ENCODE measurements at places on chromosomes 1 and 21.

DNA sequence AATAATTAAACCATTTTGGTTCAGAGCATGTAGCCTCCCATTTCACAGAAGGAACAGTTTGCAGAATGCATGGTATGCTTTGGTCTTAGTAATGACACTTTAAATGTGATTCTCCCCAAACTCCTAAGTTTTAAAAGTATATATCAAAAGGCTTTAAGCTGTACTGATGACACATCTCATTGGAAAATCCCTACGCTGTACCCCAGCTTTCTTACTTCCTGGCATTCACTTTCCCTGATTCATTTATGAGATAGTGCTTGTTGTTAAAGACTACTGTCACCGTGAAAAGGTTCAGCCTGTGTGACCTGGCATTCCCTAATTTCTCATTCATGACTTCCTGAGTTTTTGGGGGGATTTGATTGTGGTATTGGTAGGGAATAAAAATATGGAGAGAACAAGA lies 53.4 kb downstream of the MPZL1 start:
- DNase-seq, result no peak

DNA sequence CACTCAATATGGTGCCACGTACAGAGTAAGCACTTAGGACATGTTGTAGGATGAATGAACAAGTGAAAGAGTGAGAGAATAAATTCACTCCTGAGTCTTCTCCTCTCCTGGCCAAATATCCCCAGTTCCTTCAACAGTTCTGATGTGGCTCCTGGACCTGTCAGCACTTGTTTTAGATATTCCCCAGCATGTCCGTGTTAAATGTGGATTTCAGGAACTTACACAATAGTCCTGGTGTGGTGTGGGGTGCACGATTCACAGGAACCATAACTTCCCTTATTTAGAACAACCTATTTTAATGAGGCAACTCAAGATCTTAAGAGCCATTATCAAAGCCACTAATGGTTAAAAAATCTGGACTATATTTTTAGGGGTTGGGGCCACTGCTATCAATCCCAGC lies 39.0 kb upstream of the MYSM1 start:
- no peak for DNase-seq

DNA sequence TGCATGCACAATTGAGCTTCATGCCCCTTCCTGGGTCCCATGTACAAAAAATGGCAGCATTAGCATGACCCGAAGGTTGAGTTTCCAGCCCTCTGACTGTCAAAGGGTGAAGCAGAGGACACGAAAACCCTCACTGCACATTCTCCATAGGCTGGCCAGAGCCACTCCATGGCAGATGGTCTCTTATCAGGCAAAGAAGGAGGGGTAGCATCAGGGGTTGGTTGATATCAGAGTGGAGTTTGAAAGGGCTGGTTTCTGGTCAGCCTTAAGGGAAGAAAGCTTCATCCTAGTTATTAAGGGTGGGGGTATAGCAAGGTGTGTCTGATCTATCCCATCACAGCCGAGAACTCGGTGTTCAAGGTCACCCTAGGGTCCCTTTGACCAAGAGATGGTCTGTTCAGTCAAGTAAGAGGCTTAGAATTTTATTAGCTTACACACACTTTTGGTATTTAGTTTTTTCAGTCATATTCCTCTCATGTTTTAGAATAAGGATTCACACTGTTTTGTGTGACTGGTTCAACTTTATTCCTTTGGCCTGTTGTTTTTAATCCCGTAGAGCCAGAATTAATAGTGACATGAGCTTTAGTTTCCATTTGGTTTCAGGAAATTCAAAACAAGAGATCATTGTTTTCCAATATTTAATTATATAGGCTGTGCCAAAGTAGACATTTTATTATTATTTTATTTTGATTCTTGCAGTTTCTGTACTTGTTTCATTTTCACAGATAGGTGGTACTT lies 199.9 kb upstream of the FMN2 start:
- DNase-seq, result no peak

DNA sequence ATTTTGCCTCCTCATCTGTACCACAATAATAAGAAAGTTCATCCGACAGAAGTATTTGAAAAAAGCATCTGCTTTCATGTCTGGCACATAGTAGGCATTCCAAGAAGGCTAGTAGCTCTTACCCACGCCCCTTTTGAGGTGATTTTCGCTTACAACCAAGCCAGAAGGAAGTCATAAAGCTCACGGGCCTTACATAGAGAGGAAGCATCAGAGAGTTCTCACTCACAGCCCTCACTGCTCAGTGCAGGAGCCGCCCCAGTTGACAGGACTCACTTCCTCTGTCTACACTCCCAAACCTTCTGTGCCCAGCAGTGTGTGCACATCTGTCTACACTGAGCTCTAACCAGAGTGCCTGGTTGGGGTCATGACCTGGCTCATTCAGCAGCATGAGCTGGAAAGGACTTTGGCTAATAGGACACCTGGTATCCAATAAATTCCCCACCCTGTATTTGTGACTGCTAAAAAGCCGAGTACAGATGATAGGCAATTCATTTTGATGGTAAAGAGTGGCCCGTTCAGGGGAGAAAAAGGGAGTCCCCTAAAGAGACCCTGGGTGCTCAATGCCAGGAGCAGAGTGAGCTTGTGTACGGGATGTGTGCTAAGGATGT lies 36.8 kb upstream of the DUSP10 start:
- no peak for DNase-seq

GRCh38 chr1:201711811-201712210 lies 117.1 kb upstream of the IPO9 start:
- no peak for DNase-seq

DNA sequence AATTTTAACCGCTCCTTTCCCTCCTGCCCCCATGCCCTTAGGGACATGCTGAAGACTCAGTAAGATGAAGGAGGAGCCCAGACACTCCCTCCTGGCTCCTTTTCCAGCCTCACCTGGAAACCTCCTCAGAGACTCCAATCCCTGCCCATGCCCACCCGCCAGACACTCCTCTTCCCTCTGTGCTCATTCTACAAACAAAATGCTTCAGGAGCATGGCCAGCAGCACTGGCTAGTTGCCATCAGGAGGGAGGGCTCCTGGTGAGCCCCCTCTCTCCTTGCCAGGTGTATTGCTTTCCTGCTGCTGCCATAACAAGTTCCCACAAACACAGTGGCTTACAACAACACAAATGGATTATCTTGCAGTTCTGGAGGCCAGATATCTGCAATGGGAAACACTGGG lies 126.1 kb downstream of the PSMG1 start:
- no peak for DNase-seq

GRCh38 chr1:65658122-65658521 lies 134.6 kb upstream of the PDE4B start:
- no peak for DNase-seq

GRCh38 chr1:19752083-19752696 lies 47.5 kb downstream of the TMCO4 start:
- no peak for DNase-seq

DNA sequence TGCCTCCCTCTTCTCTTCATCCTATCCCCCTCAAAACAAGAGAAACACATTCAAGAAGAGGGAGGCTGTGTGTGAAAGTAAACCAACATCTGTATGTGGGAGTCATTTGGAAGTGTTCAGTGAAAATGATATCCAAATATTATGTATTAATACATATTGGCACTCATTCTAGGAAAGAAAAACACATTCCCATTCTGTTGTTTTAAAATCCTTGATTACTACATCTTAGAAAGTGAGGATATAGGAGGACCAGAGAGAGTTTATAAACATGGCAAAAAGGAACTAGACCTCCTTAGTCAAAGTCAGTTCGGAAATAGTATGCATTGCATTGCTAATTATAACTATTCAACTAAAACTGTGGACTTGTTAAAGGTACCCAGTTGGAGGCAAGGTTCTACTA lies 786.6 kb downstream of the ADGRL2 start:
- DNase-seq, result no peak

- DNase-seq, result no peak
These were observed 11.5 kb downstream of the HIPK1 start for GRCh38 chr1:113940365-113941244.

GRCh38 chr1:174676856-174677255 lies 229.1 kb downstream of the GPR52 start:
- no peak for DNase-seq

- no peak for DNase-seq
These were observed 19.7 kb downstream of the KPNA6 start for GRCh38 chr1:32127409-32128198.

GRCh38 chr1:90067194-90067931 lies 72.5 kb downstream of the ZNF326 start:
- DNase-seq, result no peak

GRCh38 chr1:227210604-227211003 lies 107.7 kb downstream of the CDC42BPA start:
- DNase-seq, result no peak

- DNase-seq, result no peak
These were observed 43.4 kb downstream of the RUNX1 start for GRCh38 chr21:35005560-35006224.

DNA sequence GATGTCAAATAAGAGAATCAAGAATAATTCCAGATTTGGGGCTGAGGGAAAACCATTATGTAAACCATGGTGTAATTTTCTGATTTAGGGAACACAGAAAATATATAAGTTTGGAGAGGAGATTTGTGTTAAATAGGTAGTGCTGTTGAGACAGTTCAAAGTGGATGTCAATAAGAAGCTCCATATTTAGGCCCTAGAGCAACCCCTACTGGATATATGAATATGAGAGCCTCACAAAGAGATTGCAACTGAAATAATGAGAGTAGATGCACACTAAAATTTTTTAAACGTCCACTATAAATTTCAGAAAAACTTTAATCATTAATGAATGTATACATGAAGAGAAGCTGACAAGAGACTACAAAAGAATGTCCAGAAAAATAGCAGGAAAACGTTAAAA lies 1447.8 kb upstream of the PRMT6 start:
- no peak for DNase-seq

DNA sequence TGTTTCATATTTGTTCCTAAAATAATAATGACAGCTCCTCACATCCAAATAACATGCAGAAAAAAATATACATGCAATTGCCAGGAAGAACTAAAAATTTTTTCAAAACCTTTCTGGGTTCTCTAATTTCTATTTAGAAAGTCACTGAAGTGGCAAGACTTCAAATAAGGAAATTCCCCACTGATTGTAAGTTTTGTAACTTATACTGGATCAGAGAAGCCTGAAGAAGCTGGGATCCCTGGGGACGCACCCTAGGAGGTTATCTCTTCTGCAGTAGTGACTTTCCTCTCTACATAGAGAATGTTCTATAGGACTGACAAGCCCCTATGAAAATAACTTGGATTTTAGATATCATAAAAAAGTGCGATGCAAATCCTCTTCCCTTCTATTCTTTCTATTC lies 182.6 kb downstream of the MRPL39 start:
- no peak for DNase-seq

GRCh38 chr1:36099681-36100341 lies 11.1 kb downstream of the ADPRS start:
- peak; percentile 77 for DNase-seq

- DNase-seq, result no peak
These were observed 17.0 kb upstream of the CD101 start for GRCh38 chr1:116984406-116985160.

DNA sequence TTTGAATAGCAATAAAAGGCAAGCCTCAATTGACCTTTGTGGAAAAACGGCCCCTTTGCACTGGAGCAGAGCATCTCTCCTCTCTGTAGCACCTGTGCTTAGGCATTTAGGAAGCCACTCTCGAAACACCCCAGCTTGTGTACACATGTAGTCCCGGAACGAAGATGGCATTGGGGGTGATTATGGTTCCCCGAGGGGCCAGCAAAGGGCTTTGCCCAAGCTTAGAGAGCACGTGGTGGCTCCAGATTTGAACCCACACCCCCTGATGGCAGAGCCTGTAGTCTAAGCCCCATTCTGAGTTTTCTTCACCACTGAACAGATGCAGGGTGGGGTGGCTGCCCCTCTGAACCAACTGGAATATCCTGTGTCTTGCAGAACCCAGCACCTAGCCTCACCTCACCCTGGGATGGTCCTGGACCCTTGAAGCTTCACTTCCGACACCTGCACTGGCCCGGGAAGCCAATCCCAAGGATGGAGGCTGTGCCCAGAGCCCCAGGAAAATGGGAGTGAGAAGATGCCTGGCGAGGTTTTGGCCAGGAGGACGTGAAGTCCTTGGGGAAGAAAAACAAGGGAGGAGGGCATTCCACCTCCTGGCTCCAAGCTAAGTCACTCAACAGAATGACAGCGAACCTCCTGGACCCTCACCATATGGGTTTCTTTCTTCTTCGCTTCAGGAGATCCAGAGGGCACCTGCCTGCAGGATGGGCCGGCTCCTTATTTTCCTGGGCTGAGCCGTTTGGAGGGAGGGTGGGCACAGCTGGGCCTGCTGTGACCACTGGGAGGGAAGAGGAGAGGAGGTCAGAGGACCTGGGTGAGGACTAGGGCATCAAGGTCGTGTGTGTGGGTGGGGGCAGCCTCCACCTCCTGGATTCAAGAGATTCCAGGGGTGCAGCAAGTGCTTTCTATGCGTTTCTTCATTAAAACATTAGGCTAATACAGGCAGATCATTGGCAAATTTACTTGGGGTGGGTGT lies 37.7 kb downstream of the IGFN1 start:
- no peak for DNase-seq

- DNase-seq, result no peak
These were observed 125.5 kb downstream of the PGBD5 start for GRCh38 chr1:230300322-230301301.

GRCh38 chr1:19901653-19902052 lies 19.5 kb downstream of the OTUD3 start:
- no peak for DNase-seq

GRCh38 chr21:17536381-17536780 lies 23.5 kb downstream of the CXADR start:
- no peak for DNase-seq

DNA sequence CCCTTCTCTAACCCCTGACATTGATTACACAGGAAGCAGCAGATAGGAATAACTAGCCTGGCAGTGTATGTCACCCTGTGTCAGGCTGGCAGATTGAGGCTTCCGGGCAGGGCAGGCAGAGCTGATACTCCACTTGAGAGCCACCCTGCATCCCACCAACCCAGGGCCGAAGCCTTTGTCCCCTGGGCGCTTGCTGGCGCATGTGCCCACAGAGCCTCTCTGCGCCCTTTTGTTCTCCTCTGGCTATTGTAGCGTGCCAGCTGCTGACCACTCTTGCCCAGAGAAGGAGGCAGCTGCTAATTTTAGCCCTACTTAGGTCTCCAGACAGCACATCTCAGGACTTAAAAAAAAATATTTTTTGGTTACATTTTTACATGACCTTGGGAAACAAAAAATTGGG lies 304.9 kb downstream of the HHAT start:
- no peak for DNase-seq

DNA sequence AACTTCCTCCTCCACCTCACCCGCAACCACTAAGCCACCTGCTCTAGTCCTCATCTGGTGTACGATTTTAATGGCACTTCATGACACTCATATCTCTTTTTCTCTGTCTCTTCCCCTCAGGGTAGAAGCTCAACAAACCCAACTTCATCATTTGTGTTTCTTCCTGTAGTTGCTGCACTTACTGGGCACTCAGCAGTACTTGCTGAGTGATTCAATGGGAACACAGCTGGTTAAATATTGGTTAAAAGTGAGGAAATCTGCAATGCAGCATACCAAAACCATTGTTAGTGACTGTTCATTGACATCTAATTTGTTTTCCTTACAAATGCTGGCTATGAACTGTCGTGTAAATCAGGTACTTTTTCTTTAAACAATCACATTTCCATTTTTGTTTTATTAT lies 541.1 kb upstream of the PRMT6 start:
- peak; percentile 71 for DNase-seq

GRCh38 chr1:225815526-225816178 lies 5.7 kb downstream of the EPHX1 start:
- DNase-seq, result peak; percentile 47

All from NCI-H510A (cell line).